Caco-2 (cell line): ENCODE measurements at places on chromosomes 12 and 14. TPM values are rescaled to one million over a fixed set of nuclear protein-coding genes. Genes with fewer than 3 reads are reported as not detected.
A peak's percentile ranks its signal among the peaks of the same experiment; 100 is the strongest.

THTPA gene
- 9.3 and 9.5 TPM in 2 replicates for total RNA-seq

DNA sequence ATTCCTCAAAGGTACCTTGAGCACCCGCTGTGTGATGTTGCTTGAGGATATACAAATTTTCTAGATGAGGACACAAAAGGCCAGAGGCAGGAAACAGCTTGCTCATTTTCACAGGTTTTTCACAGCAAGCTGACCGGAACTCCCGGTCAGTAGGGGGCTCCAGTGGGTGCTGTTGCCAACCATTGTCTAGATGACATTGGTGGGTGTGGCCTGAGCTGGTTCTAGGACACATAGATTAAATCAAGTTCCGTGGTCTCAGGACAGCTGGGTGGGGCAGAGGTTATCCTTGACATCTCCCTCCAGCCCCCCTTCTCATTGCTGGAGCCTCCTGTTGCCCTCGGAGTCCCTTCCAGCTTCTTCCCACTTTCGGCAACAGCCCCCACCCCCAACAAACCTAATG, 153.6 kb upstream of the FKBP4 start:
- DNase-seq: peak; percentile 41

DNA sequence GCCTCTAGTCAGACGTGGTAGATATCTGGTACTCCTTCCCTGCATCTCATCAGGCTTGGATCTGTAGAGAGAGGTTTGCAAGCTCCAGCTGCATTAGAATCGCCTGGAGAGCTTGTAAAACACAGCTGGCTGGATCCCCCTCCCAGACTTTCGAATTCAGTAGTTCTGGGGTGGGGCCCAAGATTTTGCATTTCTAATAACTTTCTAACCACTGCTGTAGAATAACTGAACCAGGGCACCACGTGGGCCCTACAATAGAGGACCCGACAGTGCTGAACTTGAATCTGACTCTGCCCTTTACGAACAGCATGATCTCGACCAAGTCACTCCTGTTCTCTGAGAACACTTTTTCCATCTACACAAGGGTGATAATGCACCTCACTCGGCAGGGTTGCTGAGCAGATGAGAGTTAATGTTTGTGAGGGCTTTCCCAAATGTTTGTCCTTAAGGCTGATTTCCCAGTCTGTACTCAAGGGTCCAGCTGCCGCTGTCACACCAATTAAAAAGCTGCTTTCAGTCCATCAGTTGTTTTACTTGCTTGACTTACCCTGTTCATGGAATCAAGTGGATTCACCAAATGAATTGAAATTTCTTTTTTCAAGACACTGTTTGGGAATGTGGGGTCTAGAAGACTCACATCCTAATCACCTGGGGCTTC, 86.6 kb upstream of the SLC24A4 start:
- no peak for DNase-seq

A2M gene
- total RNA-seq: 0.60 and 1.00 TPM in 2 replicates

GRCh38 chr14:54625112-54625511, 58.2 kb downstream of the SAMD4A start:
- DNase-seq: no peak

- peak; percentile 26 for DNase-seq
Measured at GRCh38 chr12:118704527-118705241, 276.7 kb upstream of the SRRM4 start.

GRCh38 chr12:57896434-57897201, 44.7 kb upstream of the ATP23 start:
- DNase-seq: peak; percentile 59

GRCh38 chr12:9757433-9758025, 3.2 kb downstream of the CD69 start:
- no peak for DNase-seq

DNA sequence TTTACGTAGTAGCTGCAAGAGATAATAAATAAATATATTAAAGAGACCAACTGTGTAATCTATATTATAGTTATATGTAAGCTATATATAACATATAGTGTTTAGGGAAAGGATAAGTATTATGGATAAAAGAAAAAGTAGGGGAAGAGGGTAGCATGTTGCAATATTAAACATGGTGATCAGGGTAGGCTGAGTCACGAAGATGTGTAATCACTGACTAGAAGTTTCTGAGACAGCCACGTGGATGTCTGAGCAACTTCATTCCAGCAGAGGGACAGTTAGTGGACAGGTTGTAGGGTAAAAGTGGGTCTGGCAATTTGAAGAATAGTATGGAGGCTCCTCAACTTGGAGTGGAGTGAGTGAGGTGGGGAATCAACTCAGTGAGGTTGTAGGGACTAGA, 109.7 kb downstream of the ANO4 start:
- DNase-seq: no peak

DNA sequence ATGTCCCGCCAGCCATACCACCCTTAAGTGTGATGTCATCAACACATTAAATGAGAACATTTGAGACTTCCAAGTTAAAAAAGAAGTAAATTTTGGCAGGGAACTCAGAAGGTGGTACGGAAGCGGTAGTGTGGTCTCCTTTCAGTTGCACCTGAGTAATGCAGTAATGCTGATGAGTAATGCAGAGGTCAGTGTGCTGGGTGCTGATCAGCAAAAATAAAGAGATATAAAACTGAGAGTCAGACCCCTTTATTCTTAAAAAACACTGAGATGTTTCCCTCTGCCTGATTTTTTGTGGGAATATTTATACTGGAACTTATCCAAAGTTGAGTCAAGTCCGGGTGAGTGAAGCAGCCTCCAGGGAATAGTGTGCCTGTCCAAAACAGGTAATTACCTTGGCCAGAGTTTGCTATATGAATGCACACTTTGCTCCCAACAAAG, 370.6 kb upstream of the PRICKLE1 start:
- DNase-seq: no peak

GRCh38 chr12:91718326-91718725, 427.3 kb downstream of the BTG1 start:
- DNase-seq: no peak

GRCh38 chr14:25048170-25049016, 1.6 kb downstream of the STXBP6 start:
- no peak for DNase-seq

GRCh38 chr12:76747245-76747644, 16.7 kb upstream of the ZDHHC17 start:
- DNase-seq: no peak

DNA sequence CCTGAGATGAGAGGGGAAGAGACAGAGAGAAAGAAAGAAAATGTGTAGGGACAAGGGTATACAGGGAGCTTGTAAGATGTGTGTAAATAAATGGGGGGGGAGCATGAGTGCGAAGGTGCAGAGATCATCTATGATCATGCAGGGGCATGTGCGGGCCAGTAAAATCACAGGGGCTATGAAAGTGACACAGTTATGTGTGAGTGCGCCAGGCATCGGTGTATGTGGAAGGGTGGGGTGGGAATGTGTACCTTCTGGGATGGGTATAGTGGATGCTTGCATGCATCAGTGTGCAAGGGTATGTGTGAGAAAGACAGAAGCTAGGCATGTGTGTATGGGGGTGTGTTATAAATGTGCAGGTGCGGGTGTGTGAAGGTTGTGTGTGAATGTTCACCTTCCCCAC, 18.4 kb upstream of the KRT78 start:
- DNase-seq: no peak

- DNase-seq: no peak
Measured at GRCh38 chr14:101440496-101440895, 120.8 kb upstream of the DIO3 start.

TTC5 gene
- 20.6 and 27.2 TPM in 2 replicates for total RNA-seq

- DNase-seq: peak; percentile 96
Measured at GRCh38 chr12:57546438-57547287, at the start of gene DCTN2. Gene DCTN2, minus strand, starts transcription at chr12:57547192. Its CDS starts 129 bp downstream, at chr12:57547063.

DNA sequence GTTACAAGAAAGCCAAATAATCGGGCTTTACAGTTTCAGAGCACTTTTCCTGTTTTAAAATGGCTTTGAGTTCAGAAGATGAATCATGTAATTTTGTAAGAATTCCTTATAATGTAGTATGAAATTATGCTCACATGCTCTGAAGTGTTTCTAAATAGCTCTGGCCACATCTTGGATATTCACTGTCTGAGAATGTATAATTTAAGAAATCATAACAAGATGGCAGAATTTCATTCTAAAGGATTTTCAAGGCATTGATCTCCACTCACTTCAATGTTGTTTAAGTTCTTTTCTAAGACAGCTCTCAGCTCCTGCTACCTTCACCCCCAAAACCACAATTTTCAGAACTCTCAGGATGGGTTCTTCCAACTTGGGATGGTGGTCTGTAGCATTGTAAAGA, 180.1 kb downstream of the DACT1 start:
- no peak for DNase-seq

DNA sequence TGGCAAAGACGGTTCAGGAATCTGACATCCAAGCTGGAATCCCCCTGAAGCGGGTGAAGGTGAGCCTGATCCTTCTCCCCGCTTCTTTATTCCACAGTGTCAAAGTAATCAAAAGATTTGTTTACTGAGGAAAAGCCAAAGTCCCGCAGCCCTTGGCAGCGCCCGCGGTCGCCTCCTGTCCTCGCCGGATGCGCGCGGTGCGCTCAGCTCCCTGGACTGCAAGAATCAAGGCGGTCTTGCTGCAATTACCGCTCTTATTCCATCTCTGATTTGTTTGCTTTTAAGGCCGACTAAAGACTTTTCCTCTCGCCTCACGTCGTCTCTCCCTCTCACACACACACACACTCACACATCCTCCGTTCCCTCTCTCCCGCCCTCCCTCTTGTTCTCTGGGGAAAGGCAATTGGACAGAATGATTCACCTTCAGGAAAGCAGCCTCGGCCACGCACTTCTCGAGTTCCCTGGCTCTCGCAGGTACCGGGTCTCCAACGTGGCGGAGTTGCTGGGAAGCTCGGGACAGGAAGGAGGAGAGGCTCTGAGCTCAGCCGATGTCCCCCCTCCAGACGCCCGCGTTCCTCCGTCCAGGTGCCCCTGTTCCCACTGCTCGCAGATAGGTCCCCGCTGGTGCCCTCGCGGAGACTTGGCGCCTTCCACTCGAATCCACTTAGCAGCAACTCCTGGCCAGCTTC, 68.6 kb upstream of the USP15 start:
- no peak for DNase-seq

DNA sequence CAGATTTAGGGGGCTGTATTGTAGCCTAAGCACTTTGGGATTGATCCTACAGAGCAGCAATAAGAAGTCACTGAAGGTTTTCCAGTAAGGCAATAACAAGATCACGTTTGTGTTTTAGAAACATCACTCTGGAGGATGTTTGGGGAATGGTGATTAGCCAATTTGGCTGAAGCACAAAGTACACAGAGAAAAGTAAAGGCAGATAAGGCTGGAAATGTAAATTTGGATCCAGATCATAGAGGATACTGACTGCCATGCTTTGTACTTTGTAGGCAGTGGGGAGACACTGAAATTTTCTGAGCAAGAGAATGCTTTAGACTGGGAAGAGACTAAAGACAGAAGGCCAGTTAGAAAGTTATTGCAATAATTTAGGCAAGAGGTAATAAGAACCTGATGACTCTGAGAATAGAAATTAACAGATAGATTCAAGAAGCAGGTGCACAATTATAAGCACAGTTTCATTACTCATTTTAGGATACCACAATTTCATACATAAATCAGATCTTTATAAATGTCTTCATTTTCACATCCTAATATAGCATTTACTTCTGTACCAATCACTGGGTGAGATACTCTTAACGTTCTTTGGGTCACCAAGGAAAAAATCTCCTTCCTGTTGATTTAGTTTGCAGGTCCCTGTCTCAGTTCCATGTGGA, 314.5 kb upstream of the GARIN6 start:
- no peak for DNase-seq

DNA sequence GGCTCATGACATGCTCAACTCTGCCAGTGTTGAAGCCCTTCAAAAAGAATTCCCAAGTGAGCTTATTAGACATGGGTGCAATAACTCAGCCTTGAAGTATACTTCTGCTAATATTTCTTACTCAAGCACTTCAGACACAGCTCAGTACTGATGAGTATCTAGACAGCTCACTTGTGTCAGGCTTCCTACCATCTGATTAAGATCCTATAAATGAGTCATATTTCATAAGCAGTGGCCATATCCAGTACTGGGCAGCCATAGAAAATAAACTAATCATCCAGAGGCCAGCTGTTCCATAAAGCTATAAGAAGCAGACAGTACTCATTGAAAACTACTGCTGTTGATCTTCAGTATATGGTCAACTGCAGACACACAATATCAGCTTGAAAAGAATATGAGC, 12.9 kb downstream of the FSCB start:
- no peak for DNase-seq
